ENCODE measurements at places on chromosomes 13 and 19. TPM values are rescaled to one million over a fixed set of nuclear protein-coding genes. Genes with fewer than 3 reads are reported as not detected.

CYP4F22 gene
- not detected for total RNA-seq

DNA sequence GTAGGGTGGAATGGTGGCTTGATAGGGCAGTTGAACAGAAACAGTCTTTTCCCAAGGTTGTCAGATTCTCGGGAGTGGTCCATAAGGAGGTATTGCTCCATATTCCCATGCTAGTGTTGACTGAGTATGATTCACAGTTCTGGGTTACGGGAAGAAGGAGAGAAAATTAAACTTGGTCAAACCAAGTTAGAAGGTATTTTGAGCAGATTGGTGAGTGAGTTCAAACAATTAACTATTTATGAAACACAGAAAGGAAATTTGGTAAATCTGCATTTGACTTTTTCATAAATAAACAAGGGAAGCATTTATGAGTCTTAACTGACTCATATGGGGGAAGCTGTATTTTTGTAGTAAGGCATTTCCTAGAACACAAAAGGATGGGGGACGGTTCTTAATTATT lies 2419.4 kb downstream of the PCDH9 start:
- DNase-seq: no peak

MAP4K1 gene
- total RNA-seq: 0.27 TPM

NRTN gene
- not detected for total RNA-seq

GRCh38 chr19:41993612-41994483 lies at the start of gene ATP1A3:
Gene ATP1A3, minus strand, starts transcription at chr19:41994230. Its CDS starts 154 bp downstream, at chr19:41994076.
- peak; percentile 98 for DNase-seq

DNA sequence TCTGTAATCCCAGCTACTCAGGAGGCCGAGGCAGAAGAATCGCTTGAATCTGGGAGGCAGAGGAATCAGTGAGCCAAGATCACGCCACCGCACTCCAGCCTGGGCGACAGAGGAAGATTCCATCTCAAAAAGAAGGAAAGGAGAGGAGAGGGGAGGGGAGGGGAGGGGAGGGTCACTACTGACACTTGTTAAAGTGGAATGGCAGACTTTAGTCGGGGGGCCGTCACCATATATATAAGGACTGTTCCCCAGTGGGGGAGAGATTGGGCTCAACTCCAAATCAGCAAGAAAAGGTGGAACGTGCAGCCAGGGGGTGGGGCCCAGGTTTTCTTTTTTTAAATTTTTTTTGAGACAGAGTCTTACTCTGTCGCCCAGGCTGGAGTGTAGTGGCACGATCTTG lies 26.2 kb downstream of the TPT1 start:
- DNase-seq: no peak

GRCh38 chr13:46207828-46208227 lies 3.9 kb upstream of the LRRC63 start:
- no peak for DNase-seq

ZNF581 gene
- 6.5 TPM for total RNA-seq

- DNase-seq: no peak
Measured at GRCh38 chr19:55173186-55173713, 6.8 kb upstream of the DNAAF3 start.

IGLON5 gene
- 7.1 TPM for total RNA-seq

GRCh38 chr19:50341091-50341564 lies 12.0 kb upstream of the KCNC3 start:
- DNase-seq: no peak

GRCh38 chr13:104315606-104316005 lies 1249.4 kb upstream of the SLC10A2 start:
- DNase-seq: no peak

DNA sequence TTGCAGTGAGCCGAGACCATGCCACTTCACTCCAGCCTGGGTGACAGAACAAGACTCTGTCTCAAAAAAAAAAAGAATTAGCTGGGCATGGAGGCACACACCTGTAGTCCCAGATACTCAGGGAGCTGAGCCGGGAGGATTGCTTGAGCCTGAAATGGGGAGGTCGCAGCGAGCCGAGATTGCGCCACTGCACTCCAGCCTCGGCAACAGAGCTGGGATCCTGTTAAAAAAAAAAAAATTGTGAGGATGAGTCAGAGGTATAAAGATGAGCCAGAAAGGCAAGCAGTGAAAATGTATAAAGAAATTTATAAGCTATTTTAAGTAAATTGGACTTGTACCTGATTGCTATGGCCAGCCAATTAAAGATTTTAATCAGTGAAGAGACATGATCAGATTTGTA lies 21.1 kb downstream of the KBTBD6 start:
- DNase-seq: no peak

DNA sequence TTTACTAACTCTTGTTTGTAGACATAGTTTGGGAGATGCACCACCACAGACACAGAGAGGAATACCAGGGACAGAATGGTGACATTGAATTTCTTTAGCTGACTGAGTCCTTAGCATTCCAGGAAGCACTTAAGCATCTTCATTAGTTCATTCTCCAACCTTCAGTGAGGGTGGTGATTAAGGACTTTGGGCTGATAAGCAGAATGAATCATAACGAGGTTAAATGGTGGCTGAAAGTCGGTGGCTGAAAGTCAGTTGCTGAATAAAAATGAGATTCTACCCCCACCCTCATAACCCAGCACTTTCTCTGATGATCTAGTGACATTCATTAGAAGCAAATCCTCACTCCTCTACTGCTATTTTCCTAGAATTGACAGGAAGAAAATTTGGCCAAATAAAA lies 10.6 kb downstream of the PCDH8 start:
- no peak for DNase-seq

- no peak for DNase-seq
Measured at GRCh38 chr19:41386442-41386841, 10.1 kb downstream of the TMEM91 start.

DNA sequence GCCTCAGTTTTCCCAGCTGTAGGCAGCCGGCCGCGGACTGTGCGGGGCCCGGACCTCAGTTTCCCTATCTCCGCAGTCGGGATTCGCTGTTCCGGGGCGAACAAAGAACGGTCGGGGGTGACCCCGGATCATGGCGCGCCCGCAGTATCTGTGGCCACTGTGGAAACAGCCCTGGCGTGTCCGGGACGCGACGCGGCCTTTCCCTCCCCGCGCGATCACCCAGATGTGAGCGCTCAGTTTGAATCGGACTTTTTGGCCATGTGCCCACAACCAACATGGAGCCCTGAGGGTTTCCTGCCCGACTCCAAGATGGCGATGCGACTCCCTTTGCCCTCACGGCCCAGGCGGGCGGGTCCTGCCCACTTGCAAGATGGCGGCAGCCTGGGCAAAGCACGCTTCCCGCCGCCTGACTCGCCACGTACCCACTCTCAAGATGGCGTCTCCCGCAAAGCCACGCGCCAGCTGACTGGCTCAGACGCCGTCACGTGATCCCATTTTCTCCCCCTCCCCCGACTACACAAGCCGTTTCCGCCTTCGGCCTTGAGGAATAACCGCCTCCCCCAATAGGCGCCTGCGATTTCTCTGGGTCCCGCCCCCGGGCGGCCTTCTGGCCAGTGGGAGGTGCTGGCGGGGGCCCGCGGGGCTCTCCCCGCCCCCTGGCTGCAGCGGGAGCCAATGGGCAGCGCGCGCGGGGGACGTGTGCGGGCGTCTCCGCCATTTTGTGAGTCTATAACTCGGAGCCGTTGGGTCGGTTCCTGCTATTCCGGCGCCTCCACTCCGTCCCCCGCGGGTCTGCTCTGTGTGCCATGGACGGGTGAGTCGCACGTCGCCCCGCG lies at the start of gene PTBP1:
Gene PTBP1 (plus strand): TSS at position 761 of the 836 bp plus-strand sequence. CDS start 46 bp downstream, at position 807.
- peak; percentile 100 for DNase-seq

GRCh38 chr13:95499811-95500712 lies 52.5 kb upstream of the CLDN10 start:
- DNase-seq: no peak

- no peak for DNase-seq
Measured at GRCh38 chr13:70339738-70340137, 231.5 kb upstream of the KLHL1 start.

MBD3L2 gene
- total RNA-seq: not detected

GRCh38 chr19:46179076-46179759 lies 31.2 kb downstream of the IGFL2 start:
- no peak for DNase-seq

DNA sequence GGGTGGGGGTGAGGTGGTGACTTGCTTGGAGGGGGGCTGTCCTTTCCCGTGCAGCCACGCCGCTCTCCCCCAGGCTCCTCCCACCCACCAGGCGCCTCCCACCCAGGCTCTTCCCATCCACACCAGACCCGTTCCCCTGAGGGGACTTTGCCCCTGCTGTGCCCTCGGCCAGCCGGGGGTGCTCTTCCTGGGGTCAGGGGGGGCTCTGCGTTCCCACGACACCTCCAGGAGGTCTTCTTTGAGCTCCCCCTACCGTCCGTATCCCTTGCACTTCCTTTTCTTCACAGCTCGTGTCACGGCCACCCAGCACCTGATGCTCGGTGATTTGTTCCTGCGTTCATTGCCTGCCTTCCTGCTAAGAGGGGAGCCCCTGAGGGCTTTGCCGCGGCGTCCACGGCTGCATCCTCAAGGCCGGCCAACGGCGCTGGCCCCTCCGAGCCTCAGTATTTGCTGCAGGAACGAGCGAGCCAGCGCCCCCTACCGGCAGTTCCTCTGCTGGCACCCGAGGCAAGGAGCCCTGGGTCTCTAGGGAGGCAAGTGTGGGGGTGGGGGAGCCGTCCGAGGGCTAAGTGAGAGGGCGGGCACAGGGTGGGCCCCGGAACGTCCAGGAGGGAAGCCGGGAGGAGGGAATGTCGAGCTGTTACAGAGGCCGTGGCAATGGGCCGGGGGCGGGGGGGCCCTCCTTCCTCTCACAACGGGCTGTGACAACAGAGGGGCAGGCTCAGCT lies 11.8 kb downstream of the LRRC4B start:
- DNase-seq: peak; percentile 88

GRCh38 chr19:19873381-19873780 lies 7.7 kb downstream of the ZNF253 start:
- DNase-seq: no peak

GRCh38 chr19:17948514-17948900 lies 15.7 kb downstream of the CCDC124 start:
- DNase-seq: no peak

GJB2 gene
- 3.6 TPM for total RNA-seq

GRCh38 chr19:10315335-10316214 lies at the start of gene FDX2:
Gene FDX2, minus strand, starts transcription at chr19:10316015. Its CDS starts 19 bp downstream, at chr19:10315996.
- DNase-seq: peak; percentile 90

- no peak for DNase-seq
Measured at GRCh38 chr13:106517109-106517847, 18.2 kb downstream of the EFNB2 start.

CLEC17A gene
- total RNA-seq: not detected

TRPM4 gene
- 5.7 TPM for total RNA-seq

PRKCG gene
- total RNA-seq: 1.7 TPM

- DNase-seq: no peak
Measured at GRCh38 chr19:29965492-29965891, 23.5 kb downstream of the URI1 start.
